AG04450 (cell line): ENCODE measurements at places on chromosomes 5 and 9.

GRCh38 chr9:36748322-36748899, 175.7 kb downstream of the MELK start:
- no peak for DNase-seq

DNA sequence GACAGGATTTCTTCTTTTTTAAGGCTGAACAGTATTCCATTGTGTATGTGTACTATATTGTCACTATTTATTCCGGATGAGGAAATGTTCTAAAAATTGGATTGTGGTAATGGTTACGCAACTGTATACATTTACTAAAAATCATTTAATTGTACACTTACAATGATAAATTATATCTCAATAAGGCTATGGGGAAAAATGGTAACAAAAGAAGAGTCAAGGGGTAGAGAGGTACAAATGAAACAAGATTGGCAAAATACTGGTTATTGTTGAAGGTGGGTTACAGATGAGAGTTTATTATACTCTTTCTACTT, 62.3 kb upstream of the TNFAIP8 start:
- no peak for DNase-seq

- DNase-seq: no peak
These were observed 77.9 kb upstream of the DAB2 start for GRCh38 chr5:39502704-39503103.

DNA sequence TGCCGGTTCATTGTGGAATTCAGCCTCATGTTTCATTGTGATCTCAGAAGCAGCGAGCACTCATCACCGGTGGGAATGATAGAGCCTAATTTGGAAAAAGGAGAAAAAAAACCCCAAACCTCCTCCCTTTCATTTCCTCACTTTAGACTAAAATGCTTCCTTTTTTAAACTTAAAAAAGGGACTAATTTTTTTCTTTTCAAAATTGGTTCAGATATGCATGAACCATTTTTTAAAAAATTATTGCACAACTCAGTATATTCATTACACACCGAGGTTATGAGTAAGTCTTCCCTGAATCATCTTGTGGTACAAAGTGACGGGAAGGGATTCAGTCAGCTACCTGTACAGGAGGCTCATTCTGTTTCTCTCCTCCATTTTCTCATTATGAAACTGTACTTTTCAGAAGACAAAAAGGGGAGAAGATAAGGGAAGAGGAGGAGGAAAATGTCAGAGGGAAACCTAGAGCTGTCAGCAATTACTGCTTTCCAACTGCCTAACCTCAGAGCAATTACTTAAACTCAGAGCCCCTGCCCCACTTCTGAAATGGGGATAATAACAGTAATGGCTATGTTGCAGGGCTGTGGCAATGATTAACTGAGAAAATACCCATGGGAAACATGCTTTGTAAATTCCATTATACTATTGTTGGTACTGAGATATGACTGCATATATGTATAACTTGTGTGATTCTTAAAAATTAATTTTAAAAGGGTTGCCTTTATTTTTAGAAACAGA, 24.0 kb downstream of the GALNT10 start:
- DNase-seq: no peak

GRCh38 chr5:175652741-175653663, 4.9 kb upstream of the HRH2 start:
- DNase-seq: no peak

DNA sequence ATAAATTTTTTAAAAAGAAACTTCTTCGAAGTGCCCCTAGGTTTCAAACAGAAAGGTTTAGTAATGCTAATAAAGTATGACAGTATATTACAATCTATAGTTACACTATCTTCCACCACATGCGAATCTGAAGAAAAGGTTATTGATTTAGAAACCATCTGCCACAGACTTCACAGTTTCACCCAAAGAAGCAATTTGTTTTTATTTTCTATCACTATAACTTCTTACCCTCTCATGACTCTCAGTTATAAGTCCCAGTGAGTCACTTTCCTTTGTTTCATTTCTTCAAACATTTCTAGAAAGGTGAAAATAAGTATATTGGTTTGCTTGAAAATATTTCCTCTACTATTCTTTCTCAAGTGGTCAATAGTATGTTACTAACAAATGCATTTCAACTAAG, 93.6 kb downstream of the MCTP1 start:
- no peak for DNase-seq

- DNase-seq: no peak
These were observed 229.1 kb downstream of the SEC61B start for GRCh38 chr9:99451112-99451606.

DNA sequence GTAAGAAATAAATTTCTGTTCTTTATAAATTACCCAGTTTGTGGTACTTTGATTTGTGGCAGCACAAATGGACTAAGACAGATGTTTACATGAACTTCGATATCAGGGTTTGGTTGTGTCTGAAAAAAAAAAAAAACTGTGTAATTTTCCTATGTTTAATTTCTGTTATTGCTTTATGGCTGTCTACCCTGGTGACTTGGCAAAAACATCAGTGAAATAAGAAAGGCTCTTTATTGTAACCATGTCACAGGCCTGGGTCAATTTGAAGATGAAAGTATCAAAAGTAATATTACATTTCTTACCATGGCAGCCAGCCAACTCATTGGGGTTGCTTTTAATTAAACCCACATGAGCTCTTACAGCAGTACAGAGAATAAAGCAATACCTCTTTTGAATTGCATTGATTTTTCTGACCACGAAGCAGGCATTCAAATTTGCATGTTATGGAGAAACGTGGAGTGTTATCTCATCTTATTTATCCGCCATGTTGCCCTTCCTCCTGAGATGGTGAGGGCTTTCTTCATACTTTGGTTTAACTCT, 20.6 kb upstream of the SV2C start:
- DNase-seq: no peak

- DNase-seq: no peak
These were observed 241.4 kb downstream of the ARHGAP26 start for GRCh38 chr5:143011585-143011984.
